ENCODE measurements at places on chromosomes 1 and 21.

DNA sequence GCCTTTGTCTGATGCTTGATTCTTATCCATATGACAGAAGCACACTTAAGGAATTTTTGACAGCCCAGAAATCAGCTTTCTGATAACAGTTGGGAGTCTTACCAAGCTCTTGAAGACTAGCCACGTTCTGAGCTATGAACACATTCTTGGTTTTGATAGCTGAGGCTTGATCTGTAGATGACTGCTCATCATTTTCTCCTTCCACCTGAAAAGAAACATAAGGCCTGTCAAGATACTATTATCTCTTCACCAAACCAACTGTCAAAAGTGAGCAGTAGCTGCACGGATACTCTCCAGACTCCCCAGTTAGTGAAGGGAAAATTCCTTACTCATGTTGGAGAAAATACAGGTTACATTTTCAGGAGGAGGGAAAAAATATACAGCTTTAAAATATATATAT lies 12.2 kb downstream of the UBR4 start:
- DNase-seq: no peak

DNA sequence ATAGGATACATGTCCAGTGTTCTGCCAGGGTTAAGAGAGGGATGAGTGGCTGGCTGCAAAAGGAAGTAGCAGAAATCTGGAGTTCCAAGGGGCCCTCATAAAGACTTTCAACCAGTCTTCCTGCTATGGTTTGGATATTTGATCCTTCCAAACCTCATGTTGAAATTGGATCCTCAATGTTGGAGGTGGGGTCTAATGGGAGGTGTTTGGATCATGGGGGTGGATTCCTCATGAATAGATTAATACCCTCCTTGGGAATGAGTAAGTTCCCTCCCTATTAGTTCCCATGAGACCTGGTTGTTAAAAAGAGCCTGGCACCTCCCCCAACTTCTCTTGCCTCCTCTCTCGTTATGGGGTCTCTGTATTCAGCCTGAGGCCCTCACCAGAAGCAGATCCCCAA lies 10.1 kb upstream of the GNG12 start:
- no peak for DNase-seq

DNA sequence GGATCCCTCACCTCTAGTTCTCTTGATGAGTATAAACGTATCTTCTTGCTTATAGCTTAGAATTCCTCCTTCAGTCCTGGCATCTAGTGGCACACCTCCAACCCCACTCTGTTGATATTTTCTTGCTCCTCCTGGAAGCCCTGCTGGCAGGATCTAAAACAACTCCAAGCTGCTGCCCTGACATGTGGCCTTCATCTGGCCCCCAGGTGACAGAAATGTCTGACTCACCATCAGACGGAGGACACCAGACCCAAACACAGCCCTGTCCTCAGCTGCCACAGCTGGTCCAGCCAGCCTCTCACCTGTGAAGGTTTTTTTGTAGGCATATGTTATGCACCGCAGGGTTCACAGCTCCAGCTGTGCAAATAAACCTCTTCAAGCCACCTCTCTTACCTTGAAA lies 53.4 kb downstream of the KRTAP19-8 start:
- no peak for DNase-seq

GRCh38 chr1:200260597-200261335 lies 149.1 kb downstream of the ZNF281 start:
- no peak for DNase-seq

GRCh38 chr1:53131590-53131938 lies 10.9 kb downstream of the SLC1A7 start:
- no peak for DNase-seq

- no peak for DNase-seq
Measured at GRCh38 chr1:228305721-228306152, 97.9 kb downstream of the OBSCN start.

DNA sequence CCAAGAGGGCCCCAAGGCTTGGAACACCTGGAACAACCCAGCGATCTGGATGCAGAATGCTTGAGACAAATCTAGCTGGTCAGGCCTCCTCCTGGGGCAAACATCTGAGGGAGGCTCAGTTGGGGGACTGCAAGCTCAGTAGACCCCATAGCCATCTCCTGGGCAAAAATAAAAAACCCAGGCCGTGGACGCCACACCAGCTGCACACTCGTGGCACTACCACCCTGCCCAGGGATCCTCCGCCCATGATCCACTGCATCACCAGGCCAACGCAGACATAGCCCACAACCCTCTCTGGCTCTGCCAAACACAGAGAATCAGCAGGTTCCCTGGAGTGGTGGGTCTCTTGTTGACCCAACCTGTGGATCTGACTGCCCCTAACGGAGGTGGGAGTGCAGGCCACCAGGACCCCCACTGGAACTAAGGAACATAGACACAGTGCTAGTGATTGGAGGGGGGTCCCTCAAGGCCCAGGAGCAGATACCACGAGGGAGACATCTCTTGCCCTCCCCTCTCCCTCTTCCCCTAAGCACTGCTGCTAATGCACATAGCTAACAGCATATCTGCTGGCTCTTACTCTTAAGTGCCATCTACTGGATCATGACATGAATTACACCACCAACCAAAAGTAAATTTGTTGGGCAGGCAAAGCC lies 147.2 kb downstream of the CHD1L start:
- DNase-seq: no peak

DNA sequence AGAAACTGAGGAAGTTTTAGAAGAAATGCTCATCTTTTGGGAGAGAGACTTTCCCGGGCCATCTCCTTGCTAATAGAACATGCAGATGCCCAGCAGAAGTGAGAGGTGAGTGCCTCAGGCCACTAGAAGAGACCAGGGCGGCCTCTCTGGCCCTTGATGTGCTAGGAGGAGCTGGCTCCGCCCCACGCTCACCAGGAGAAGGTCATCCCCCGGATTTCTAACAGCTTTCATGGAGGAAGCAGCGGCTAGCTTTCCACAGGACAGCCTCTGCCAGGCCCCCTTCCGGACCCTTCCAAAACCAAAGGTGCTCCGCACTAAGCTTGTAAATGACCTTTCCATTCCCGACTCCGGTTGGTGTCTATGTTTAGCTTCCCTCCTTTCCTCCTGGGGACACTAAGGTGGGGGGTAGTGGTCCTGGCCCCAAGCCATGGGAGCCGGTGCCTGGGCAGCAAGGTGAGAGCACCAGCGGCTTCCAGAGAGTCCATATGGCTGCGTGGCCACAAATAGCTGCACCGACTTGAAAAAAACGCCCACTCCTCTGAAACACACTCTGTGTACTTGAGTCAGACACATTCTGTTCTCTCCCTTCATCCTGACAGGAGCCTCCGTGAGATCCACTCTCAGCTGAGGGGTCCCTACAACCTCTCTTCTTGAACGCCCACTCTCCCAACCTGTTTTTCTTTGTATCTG lies 249.9 kb downstream of the TNR start:
- DNase-seq: no peak

DNA sequence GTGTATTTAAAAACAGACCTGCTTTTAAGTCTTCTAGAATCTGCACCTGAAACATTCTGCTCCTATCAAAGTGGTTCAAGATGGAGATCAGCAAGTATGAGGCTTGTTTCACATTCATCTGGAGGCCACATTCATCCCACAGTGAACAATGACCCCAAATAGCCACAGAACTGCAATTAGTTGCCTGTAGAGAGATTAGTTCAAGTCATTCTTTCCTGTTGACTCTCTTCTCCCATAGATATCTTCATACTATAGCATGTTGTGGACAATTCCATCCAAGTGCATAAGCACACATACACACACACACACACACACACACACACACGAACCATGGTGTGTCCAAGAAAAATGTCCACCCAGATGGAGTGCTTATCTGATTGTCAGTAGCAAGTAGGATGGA lies 101.7 kb upstream of the FGGY start:
- DNase-seq: no peak

DNA sequence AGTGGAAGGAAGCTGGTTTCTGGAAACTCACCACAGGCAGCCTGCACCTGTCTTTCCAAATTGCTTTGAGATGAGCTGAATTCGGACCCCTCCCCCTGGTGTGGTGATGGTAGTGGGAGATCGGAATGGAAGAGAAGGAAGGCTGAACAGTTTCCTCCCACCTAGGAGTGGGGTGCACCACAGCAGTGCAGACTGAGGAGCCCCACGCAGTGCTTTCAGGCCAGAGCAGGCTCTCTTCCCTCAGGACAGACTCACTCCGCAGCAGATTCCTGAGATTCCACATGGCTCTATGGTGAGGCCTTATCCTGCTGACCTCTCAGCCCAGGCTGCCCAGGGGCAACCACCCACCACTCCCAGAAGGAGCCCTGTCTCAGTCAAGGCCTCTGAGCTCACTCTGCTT lies 80.9 kb downstream of the ATP1A1 start:
- no peak for DNase-seq
